DMS79 (cell line): ENCODE measurements at places on chromosomes 13 and 19.
A peak's percentile ranks its signal among the peaks of the same experiment; 100 is the strongest.

- no peak for DNase-seq
These were observed 553.7 kb upstream of the PRR20A start for GRCh38 chr13:56586976-56587375.

DNA sequence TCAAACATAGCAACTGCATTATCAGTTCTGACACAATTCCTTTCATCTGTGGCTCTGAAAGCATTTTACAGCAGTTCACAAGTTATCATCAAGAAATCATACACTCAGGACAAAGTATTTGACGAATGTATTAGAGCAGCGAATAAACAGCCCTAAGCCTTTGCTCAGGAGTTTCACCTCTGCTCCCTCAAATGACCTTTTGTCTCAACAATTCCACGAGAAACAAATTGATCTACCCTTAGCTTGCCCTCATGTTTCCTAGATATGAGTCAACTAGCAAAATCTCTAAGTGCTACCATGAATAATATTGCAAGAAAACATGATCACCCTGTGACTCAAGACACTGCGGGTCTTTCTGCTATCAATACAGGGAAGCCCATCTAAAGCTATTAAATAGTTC lies 396.1 kb downstream of the EFNB2 start:
- no peak for DNase-seq

GRCh38 chr13:75740031-75740430 lies 103.9 kb downstream of the LMO7 start:
- no peak for DNase-seq

DNA sequence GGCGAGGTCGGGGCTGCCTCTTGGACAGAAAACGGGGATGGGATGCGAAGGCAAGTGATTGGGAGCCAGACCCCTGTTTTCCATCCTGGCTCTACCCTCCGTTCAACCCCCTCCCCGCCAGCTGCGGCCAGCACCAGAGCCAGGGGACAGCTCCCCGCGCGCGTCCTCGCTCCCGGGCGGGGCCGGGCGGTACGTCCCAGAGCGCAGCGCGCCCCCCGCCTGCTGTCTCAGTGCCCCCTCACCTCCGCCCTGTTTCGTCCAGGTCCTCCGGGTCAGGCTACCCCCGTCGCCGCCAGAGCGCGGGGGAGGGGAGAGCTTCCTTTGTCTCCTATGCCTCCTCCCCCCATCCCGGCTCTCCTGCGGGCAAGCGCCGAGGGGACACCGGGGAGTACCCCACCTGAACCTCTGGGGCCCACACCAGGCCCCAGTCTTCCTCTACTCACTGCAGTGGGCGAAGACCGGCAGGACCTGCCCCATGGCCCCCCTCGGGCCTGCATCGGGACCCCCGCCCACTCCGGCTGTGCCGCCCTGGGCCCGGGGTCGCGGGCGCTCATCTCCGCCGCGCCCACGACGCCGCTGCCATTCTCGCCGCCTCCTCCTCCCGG lies 396 bp downstream of the RTN2 start:
- DNase-seq, result peak; percentile 6

- no peak for DNase-seq
These were observed 1066.7 kb upstream of the PCDH20 start for GRCh38 chr13:62482351-62482750.

DNA sequence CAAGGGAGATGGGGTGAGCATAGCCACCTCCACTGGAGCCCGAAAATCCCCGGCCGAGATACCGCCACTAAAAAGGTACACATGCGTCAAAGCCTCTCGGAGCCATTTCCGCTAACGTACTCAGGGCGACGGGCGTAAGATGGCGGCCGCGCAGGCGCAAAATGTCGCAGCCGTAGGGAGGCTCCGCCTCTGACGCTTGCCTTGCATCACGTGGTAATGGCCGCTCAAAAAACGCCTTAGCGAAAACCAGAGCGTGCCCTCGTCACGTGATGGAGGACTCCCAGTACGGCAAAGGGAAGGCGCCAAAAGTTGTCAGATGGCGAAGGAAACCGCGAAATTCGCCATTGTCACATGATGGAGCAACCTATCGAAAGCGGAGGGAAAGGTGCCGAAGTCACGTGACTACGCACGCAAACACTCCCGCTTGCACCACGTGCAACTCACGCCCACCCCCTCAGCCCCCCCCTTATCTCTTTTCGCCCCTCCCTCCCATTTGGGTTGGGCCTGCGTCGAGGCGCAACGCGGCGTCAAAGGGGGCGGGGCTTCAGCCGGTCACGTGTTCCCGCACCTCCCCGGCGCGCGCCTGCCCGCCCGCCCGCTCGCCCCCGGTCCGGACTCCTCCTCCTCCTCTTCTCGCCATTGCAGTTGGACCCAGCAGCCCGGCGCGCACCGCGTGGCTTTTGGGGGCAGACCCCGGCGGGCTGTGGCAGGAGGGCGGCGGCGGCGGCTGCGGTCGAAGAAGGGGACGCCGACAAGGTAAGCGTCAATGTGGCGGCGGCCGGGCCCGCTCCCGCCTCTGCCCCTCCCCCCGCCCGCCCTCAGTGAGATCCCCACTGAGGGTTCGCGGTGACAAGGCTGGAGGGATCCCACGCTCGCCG lies at the start of gene ILF3:
TSS of gene ILF3 (plus strand) at position 615 of the 878 bp plus-strand sequence. CDS start 16,260 bp downstream, outside the sequence.
- DNase-seq, result peak; percentile 100

- DNase-seq, result no peak
These were observed 36.0 kb upstream of the SLC7A10 start for GRCh38 chr19:33261511-33262189.

DNA sequence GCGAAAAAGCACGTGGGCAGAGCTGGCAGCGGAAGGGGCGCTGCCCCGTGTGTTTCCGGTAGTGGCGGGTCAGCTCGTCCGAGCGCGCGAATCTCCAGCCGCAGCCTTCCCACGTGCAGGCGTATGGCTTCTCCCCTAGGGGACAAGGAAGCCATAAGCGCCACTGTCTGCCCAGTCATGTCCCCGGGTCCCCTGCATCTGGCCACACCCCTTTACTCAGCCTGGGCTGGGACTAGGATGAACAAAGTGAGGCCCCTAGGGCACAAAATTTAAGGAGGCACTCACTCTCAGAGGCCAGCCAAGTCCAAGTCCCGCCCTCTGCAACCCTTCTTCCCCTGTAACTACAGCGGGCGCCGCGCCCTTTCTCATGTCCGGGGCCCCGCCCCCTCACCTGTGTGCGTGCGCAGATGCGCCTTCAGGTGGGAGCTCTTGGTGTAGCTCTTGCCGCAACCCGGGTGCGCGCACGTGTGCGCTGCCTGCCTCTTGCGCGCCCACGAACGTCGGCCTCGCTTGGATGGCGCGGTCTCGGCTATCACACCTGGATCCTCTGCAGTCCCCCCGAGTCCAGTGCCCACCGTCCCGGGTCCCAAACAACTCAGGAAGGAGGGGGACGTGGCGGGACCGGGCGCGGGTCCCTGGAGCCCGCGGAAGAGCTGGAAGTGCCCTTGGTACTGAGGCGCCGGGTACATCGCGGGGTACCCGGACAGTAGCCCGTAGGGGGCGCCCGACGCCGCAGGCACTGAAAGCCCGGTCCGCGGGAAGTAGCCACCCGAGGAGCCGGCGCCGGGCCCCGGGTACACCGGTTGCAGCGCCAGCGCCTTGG lies 1.9 kb downstream of the KLF1 start:
- DNase-seq, result no peak

- no peak for DNase-seq
These were observed 6.2 kb downstream of the CARD8 start for GRCh38 chr19:48249502-48250014.

DNA sequence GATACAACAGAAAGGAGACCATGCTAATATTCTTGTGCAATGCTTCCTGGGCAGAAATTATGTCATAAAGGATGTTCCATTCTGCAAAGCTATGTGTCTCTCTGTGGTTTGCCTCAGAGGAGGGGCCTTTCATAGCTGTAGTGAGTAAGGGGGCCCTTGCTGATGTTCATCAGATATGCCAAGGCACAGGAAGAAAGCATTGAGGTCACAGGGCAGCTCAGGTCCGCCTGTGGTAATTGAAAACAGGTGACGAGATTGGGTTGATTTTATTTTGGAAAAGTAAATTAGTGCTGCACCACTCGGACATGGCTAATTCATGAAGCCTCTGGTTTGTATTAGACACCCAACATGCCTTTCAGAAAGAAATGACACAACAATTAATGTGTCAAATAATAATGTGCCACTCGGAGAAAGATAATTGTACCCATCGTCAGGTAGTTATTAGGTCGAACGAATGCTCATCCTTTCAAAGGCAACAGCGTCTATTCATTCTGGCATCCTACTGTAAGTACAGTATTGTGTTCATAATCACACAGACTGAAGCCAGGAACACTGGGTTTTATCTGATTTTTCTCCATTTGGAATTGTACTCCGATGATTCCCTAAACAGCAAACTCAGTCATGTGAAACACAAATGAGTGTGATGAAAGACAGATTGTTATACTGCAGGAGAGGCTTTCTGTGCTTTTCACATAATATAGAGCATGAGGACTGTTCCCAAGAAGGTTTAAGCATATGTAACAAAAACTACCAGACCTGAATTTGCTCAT lies 421.6 kb upstream of the KLF12 start:
- no peak for DNase-seq

DNA sequence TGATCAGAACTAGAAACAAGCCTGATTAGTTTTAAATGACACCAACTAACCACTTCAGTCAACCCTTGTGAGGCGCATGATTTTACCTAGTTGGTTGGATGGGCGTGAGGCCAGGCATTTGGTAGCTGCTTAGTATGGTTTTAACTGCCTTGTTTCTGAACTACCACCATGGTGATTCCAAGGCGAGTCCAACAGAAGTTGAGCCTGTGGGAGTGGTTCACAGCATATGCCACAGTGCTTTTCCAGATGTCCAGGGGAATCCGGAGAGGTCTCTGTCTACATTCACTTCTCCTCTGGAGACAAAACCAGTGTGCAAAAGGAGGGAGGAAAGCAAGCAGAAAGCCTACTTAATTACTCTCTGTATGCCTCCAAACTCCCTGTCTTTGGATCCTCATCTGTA lies 524.1 kb downstream of the GPC6 start:
- DNase-seq, result no peak

GRCh38 chr19:48549380-48549779 lies 2.6 kb upstream of the SULT2B1 start:
- no peak for DNase-seq

DNA sequence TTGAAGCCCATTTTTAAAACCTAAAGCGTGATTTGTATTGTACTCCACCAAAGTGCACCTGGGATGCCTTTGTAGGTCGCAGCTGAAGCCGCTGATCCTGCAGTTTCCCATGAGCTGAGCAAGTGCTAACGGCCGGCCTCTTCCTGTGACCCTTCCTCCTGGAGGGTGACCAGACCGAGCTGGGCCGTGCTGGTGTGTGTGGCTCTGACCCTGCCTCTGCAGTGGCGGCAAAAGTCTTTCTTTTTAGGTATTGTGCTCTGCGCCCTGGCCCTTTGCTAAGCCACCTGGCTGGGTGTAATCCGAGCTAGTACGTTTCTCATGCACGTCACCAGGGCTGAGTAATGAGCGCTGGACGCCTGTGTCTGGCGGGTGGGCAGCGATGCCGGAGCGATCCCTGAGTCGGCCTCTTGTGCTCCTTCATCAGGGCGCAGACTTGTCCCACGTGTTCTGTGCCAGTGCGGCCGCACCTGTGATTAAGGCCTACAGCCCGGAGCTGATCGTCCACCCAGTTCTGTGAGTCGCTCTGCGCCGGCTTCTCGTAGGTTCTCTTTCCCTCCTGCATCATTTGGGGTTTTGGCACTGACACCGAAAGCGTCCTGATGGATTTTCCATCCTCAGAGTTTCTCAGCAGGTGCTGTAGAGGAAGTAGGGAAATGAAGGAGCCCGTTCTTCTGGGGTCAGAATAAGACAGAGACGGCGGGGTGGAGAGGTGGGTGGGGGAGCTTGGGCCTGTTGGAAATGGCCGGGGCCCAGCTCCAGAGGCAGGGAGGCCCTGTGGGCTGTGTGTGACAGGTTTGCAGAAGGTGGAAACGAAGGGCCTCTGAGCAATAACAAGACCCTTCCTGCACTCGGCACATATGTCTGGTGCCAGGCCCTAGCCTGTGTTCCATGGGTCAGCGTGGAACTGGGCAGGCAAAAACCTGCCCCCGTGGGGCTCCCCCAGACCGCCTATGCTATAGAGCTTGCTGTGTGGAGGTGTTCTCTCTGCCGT lies 9.7 kb downstream of the NAXD start:
- no peak for DNase-seq

DNA sequence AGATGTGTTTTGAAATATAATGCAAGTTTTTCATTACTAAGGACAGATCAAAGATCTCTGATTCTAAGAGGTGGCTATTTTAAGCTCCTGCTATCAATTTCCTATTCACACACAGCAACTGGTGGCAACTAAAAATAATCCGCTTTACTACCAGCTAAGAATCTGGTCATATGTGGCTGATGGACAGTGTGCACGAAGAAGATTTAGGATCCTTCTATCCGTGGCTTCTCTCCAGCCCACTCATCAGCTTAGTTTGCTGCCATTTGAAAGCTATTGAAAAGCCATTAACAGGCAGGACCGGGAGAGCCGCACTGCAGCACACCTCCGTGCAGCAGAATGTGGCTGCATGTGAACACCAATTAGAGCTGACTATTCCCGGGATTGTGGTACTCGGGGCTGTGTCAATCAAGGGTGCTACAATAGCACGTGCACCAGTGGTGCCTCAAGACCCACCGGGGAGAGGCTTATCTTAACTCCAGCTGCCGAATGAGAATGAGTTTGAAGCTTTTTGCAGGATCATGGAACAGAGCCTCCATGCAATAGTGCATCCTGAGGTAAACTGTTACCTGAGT lies at the start of gene MYO16:
TSS of gene MYO16 (plus strand) at position 431 of the 572 bp plus-strand sequence. CDS start 234 bp downstream, outside the sequence.
- no peak for DNase-seq

DNA sequence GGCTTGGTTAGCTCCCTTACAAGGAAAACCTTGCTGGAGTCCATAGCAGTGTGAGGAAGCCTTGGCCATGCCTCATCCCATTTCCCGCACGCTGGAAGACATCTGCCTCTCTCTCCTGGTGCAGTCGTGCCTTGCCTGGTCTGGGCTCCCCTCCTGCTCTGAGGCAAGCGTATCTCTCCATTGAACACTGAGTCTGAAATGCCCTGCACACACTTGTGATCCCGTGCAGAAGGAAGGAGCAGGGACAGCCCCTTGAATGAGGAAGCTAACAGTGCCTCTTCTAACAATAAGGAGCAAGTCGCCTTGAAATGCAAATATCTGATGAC lies 407 bp upstream of the ZNF440 start:
- no peak for DNase-seq

DNA sequence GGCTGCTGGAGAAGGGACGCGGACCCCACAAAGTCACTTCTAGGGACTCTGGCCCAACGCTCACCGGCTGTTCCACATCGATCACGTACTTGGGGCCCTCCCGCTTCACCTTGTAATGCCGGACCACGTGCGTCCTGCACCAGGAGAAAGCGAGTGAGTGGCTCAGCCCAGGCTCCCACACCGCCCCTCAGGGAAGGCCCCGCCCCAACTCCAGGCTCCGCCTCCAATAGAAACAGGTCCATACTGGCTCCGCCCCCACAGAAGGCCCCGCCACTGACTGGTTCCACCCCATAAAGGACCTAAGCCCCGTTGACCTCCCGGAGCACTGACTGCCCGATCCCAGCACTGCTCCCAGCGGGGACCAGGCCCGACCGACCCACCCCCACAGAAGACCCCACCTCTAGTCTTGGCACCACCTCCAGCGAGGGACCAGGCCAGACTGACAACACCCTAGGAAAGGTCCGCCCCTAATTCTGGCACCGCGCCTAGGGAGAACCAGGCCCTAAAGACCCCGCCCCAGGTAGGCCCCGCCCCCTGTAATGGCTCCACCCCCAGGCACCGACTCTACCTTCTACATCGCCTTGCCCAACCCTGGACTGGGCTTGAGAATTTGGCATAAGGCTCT lies 11.3 kb downstream of the STAP2 start:
- DNase-seq, result no peak
